ENCODE measurements at places on chromosomes 1 and 21.

DNA sequence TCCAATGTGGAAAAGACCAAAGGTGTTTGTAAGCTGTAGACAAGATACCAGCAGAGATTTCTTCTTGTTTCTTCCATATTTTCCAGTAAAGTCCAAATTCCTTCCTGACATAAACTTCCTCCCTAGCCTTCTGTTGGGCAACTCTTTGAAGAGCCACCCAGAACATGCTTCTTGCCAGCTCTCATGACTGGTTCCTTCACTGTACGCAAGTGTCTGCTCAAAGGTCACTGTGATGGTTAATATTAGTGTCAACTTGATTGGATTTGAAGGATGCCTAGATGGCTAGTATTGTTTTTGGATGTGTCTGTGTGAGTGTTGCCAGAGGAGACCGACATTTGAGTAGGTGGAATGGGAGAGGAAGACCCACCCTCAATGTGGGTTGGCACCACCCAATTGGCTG, 416.6 kb upstream of the RUNX1 start:
- DNase-seq: no peak

- peak; percentile 80 for DNase-seq
These were observed at the start of gene C1orf56 for GRCh38 chr1:151047591-151047924. Gene C1orf56 (plus strand): TSS chr1:151047751. CDS start chr1:151047848, 97 bp downstream.

DNA sequence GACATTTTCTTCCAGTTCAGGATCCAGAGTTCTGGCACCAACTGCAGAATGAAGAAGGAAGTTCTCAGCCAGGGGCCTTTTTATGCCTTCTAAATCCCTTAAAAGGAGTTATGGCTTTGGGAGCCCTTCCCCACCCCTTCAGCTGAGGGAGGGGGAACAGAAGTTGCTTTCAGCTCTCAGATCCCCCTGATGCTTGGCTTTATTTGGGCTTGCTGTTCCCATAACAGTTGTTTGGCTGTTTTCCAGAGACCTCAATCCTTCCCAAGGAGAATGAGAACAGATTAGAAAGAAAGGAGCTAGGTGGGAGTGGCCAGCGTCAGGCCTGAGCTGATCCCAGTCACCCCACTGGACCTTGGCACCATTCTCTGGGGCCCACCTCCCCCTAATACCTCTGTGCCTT, at the start of gene RPE65:
RPE65 (minus strand) TSS at position 54 of the 400 bp plus-strand sequence; CDS start at position 5, 49 bp downstream.
- DNase-seq: no peak

GRCh38 chr1:204409836-204410687, 1.6 kb downstream of the PPP1R15B start:
- peak; percentile 43 for DNase-seq

DNA sequence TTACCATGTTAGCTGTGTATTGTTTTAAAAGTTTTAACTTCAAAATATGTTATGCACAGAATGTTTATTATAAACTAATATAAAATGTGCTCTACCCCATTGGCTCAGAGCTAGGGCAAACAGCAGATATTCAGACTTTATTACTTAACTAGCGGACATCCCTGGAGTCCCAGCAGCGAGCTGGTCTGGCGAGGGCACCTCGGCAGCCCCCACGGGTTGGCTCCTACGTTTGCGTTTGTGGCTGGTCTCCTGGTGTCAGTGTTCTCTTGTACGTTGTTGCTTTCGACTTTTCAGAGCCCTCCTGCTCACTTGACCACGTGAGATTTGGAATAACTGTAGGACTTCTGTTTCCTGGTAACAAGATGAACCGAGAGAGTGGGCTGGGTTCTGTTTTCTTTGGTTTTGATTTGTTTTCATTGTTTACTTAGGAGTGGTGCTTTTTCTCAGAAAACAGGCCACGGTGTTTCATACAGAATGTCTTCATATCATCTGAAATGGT, 44.5 kb downstream of the CBS start:
- no peak for DNase-seq

DNA sequence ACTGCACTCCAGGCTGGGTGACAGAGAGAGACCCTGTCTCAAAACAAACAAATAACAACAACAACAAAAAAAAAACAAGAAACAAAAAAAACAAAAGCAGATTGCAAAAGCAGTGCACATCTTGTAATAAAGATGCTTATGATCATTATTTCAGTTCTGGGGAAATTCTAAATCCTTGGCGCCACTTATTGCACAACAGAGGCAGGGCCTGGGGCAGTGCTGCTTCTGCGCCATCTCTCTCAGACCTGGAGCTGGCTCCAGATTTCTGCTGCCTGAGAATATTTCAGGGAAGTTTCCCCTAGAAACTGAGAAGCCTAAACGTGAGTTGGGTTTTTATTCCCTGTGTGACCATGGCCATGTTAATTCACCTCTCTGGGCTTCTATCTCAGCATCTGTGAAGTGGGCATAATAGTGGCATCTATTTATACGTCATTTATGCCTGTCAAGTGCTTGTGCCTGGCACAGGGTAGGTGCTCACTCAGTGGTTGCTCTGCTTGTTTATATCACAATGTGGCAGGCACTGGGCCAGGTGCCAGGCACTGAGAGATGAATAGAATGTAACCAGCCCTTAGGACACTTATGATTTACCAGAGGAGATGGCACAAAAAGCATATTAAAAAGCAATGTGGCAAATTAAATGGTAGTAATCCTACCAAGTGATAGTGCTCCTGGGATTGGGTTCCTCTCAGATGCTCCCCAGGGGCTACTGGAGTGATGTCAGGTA, 67.9 kb downstream of the MDM4 start:
- DNase-seq: no peak
